Activated effector memory CD4-positive, alpha-beta T cell treated with anti-CD3 and anti-CD28 coated beads, Interleukin-2, amount 50 U/mL, for 16 hours (primary cell): ENCODE measurements at places on chromosomes 13 and 19.
A peak's percentile ranks its signal among the peaks of the same experiment; 100 is the strongest.

- DNase-seq: peak; percentile 79
Measured at GRCh38 chr19:18233224-18233825, 7.1 kb upstream of the PDE4C start.

DNA sequence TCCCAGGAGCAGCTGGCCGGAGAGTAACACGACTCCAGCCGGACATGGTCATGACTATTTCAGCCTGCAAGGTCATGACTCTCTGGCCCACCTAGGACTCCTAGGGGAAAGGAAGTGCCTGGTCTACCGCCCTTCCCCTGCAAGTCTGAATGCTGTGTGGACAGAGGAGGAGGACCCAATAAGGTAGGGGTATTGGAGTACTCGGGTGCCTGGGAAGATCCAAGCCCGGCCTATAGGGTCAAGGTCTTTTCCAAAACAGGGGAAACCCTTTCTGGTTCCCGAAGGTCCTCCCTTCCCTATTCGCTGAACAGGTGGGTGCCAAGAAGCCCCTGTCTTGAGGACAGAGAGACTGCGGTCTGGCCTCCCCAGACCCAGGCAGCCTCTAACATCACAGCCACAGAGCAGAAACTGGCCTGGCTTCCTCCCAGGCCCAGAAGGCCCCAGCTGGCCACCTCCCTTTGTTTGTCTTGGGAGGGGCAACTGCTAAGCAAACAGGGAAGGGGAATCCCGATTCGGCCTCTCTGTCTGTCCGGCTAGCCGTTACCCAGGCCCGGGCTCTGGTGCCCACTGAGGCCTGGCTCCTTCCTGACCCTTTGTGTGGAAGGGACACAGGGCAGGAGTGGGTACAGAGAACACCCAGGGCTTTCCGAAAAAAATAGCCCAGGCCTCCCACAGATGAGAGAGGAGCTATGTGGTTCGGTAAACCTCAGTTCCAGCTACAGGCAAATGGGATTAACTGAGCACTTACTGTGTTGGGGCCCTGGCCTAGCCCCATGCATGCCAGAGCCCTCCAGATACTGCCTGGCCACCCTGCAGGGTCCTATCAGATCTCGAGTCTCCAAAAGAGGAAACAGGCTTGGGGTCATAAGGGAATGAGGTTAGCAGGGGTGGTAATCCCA lies 5.2 kb upstream of the GRAMD1A start:
- no peak for DNase-seq

- no peak for DNase-seq
Measured at GRCh38 chr13:70172946-70173597, 64.8 kb upstream of the KLHL1 start.

DNA sequence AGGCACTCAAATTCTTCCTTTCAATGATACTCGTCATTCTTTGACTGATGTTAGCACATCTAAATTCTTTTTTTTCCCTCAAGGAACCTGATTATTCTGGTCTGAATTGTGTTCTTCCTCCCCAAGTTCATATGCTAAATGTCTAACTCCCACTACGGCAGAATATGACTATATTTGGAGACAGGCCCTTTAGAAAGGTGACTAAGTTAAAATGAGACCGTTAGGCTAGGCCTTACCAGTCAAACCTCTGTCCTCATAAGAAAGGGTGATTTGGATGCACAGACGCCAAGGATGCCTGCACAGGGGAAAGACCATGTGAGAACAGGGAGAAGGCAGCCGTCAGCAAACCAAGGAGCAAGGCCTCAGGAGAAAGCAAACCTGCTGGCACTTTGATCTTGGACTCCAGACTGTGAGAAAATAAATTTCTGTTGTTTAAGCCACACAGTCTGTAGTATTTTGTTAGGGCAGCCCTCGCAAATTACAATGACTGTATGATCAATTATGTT lies 13.1 kb upstream of the FOXO1 start:
- peak; percentile 4 for DNase-seq

GRCh38 chr13:114129649-114130062 lies 2.8 kb downstream of the RASA3 start:
- peak; percentile 78 for DNase-seq

DNA sequence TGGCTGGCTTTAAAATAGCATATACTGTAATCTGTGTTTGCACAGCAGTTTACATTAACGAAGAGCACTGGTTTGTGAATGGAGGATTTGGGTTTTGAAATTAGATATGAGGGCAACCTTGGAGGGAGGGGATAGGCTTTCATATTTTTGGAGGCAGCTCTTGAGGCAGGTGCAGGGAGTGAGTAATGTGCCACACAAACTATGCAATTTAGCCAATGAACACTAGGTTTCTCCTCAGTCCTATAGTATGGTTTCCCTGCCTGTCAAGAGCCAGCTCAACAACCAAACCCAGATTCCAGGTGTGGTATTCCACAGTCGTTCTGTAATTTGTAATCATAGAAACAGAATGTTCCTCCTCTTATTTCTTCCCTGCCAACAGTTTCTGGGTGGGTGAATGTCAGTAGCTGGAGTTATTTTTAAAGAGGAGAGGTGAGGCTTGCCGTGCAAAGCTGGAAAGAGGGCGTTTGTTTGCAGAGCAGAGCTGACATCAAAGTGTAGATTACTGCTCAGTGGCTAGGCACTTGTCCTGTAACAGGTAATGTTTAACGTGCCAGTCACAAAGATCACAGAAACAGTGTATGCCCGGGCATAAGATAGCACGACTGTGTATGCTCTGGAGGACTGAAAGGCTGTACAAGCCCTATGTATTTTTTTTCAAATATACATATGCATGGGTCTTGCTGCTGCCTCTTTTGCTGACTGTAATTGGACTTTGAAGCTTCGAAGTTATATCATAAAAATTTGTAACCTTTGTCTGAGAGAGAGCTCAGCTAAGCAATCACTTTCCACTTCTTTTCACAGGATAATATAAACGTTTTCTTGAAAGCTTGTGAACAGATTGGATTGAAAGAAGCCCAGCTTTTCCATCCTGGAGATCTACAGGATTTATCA lies 124.2 kb downstream of the LMO7 start:
- DNase-seq: no peak

GRCh38 chr19:45780448-45781213 lies 1.7 kb downstream of the DMPK start:
- DNase-seq: no peak

DNA sequence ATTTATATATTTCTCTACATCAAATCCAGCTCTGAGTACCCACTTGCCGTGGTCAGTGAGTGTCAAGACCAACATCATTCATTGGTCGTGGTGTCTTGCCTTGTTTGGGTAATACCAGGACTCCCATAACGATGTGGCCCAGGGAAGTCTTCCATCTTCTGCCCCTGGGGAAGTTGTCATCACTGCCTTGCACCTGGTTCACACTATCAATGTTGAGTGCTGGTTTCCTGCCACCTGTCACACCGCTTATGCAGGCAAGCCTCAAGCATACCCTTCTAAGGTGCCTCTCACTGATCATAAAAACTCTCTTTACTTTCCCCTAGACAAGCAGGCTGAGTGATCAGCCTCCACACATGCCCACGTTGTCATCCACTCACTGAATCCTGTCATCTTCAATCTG lies 382.4 kb downstream of the KCTD12 start:
- no peak for DNase-seq

GRCh38 chr13:98349731-98350305 lies 172.7 kb upstream of the RNF113B start:
- no peak for DNase-seq

DNA sequence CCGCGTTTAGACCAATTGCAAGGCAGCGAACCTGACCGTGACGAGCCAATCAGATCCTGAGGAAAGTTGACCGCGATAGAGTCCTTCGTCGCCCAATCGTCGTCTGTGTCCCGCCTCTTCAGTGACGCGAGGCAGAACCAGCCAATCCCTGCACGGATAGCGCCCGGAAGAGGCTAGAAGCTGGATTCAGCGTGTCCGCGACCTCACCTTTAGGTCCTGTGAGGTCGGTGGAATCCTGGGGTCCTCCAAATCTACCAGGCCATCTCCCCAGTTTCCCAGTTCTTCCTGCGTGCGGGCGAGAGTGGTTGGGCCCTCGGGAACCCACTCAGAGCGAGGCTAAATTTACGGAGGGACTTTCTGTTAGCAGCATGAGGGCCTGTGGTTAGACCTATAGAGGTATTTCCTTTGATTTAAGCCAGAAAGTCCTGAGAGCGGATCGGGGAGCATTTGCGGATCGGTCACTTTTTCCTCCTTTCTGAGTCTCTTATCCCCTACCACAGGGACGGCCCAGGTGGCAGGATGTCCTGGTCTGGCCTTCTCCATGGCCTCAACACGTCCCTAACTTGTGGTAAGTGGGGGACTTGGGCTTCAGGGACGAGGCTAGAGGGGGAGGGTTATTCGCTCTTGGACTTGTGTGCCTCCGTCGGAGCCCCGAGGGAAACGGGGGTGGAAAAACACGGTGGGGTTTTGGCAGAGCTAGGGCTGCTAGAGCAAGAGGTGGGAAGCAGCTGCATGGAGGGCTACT lies at the start of gene MRPS12:
Gene MRPS12 (plus strand): TSS at position 169 of the 745 bp plus-strand sequence. CDS start 351 bp downstream, at position 520.
- peak; percentile 99 for DNase-seq

GRCh38 chr13:76474966-76475365 lies 411.2 kb downstream of the KCTD12 start:
- DNase-seq: no peak

- DNase-seq: peak; percentile 89
Measured at GRCh38 chr19:44753932-44754749, 5.6 kb downstream of the BCL3 start.

DNA sequence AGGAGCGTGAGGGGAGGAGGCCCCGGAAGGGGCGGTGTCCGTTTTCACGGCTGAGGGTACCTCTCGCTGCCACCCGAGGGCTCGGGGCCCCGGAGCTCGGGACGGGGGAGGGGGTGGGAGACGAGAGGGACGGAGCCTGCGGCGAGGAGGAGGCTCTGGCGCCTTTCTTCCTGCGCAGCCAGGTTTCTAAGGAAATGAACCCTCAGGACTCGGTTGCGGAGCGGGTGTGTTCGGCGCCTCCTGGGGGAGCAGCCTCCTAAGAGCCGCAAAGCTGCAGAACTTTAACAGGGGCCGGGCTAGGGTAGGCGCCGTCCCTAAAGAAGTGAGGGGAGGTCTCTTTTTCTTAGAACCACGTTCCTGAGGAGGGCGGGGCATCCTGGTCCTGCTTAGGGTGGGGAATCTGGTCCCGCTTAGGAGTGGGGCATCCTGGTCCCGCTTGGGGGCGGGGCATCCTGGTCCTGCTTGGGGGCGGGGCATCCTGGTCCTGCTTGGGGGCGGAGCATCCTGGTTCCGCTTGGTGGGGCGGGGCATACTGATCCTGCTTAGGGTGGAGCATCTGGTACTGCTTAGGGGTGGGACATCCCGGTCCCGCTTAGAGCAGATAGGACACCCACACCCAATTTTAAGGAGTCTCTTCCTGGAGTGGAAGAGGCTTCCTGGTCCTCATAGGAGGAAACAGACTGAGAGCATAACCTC lies 6.2 kb downstream of the SYT5 start:
- peak; percentile 71 for DNase-seq
